ENCODE measurements at places on chromosomes 6 and 20.

GRCh38 chr6:149035766-149036165 lies 281.7 kb upstream of the TAB2 start:
- DNase-seq = no peak

- no peak for DNase-seq
These were observed 839 bp upstream of the HRH3 start for GRCh38 chr20:62220666-62221568.

DNA sequence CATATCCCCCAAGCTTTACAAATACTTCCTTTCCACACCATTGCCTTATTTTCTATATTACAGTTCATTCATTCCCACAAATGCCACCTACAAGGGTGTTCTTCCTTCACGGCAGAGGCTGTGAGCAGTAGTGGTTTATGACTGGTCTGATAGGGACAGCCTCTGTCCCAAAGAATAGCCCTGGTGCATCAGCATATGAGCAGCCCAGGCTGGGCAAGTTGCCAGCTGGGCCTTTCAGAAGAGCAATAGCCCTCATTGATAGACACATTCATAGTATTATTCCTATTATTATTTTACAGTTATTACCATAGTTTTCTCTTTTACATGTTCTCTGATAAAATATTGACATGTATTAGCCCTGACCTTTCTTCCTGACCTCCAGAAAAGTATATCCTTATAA lies 149.9 kb downstream of the MMS22L start:
- DNase-seq = no peak

DNA sequence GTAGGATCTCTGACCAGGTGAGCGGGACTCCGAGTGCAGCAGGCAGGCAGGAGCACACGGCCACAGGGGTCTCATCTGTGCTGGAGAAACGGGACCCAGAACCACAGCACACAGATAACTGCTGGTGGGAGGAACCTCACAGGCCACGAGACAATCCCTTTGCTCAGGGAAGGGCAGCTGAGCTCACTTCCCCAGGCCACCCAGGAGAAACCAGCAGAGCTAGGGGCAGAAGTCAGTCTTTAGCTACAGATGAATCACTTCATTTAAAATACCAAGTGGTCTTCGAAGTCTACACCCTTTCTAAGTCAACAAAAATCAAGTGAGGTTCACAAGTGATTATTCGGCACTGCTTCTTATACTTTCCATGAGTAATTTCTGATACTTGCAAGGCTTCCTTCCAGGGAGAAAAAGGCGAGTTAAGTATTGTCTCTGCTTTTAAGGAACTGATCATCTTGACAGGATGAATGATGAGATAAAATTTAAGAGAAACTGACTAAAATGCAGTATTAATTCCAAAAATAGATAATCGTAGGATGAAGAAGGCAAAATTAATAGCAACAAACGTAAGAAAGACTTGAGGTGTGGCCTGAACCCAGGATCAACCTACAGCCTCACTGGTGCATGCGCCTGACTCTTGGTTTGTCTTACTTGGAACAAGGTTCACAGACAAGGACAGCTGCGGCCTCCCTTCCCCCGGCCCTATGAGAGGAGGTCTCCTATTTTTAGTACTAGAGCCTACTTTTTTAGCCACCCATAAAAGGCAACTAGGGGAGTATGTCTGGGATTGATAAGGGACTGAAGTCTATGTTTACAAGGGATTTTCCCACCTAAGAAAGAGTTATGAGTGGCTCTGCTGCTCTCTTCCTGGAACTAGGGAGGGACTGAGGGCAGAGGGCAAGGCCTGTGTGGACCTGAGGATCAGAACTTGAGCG lies 233.6 kb downstream of the TTLL2 start:
- no peak for DNase-seq

DNA sequence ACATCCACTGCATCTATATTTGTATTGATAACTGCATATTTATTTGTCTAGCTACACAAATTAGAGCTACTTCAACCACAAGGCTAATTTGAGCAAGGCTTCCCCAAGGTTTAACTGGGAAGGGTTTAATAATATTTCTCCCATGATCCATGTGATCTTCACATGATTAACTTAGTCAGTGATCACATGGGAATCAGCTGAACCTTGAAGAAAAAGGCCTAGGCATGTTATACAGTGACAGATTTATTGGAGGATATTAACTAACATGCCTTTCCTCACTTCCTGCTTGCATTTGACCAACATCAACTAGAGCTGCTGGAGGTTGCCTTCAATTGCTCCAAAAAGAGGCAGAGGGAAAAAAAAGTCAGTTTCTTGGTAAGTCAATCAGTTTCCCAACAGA lies 417.0 kb downstream of the HAO1 start:
- no peak for DNase-seq

- no peak for DNase-seq
These were observed 949 bp upstream of the ATXN1 start for GRCh38 chr6:16762268-16762549.

DNA sequence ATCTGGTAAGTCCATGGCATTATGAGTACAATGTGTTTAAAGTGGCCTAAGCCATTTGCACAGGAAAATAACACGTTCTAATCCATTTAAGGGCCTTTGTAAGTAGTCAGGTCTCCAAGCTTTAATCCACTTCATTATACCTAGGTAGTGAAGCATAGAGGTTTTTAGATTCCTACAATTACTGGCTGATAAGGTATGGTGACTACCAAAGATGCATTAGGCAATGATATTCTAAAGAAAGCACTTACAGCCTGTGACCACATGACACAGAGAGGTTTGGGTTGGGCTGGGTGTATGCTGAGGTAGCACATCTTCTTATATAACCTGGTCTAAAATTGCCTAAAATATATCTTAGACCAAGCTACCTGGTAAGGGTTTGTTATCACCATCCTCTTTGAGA lies 504.4 kb downstream of the TFAP2B start:
- no peak for DNase-seq

DNA sequence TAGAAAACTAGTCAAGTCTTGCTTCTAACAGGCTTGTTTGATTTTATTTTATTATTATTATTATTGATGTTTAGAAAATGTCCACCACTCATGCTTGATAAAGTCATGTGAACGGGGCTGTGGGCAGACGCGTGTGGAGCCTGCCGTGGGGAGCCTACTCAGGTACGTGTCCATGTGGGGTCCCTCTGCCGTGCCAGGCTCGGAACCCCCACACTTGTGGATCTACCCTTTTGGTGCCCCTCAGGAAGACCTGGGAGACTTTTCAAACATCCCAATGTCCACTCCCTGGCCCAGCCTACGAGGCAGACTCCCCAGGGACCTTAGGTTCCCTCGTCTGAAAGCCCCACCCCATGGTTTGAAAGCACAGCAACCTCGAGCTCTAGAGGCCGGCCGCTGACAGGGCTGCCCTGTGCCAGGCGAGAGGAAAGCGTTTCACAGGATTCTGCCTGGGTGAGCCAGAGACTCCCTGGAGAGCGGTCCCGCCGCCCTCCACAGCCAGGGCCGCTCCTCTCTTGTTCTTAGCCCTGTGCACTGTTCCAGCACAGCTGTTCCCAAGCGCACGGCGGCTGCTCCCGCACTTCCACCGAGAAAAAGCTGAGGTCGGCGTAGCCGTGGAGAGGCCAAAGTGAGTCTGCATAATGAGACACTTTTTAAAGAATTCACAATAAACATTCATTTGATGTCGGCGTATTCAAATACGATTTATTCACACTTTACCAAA lies 249.7 kb downstream of the TTLL2 start:
- DNase-seq = no peak

DNA sequence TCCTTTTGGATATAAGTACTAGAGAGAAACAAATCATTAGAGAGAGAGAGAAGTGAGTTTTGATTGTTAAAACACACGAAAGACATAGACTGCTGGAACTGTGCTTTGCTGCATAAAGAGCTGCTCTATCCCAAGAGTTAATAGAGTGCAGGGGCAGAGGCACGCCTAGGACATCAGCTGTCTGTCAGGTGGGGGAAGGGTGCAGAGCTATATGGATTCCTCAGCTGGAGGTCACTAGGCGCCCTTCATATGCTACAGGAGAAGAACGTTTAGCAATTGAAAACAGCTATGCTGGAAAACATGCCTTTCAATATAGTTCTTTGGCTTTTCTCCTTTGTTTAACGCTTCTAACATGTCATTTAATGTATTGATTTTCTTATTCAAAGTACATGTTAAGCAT lies 169.0 kb upstream of the MCHR2 start:
- no peak for DNase-seq

DNA sequence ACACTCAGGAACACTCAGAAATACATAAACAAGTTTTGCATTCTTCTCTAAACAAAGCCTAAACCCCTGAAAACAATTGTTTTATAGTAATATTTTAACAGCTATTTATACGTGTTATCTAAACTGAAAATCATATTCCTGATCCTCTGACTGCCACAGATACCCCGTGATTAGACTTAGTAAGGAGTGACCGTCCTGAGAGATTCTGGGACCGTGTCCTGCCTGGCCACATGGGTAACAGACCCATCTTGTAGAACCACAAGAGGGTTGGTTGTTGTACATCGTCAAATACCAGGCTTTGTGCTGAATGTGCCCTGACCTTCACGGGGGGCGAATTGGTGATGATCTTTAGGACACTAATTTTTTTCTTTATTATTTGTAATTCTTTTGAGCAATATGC lies 214.4 kb downstream of the TMEM242 start:
- no peak for DNase-seq

DNA sequence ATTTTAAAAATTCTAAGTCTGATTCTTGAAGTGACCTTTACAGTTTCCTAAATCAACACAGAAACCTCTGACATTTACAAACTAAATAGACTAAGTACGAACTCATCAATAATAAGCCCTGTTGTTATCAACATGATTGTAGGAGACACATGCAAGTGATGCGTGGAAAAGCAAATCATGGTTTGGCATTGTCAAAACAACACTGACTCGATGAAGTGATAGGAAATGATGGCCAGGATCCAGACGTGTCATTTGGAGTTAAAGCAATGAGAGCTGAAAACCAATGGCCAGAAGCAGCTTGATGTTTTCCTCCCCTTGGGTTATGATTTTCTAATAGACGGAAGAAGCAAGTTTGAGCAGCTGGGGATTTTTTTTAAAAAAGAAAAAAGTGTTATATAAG lies 117.4 kb upstream of the FAM184A start:
- DNase-seq = no peak

DNA sequence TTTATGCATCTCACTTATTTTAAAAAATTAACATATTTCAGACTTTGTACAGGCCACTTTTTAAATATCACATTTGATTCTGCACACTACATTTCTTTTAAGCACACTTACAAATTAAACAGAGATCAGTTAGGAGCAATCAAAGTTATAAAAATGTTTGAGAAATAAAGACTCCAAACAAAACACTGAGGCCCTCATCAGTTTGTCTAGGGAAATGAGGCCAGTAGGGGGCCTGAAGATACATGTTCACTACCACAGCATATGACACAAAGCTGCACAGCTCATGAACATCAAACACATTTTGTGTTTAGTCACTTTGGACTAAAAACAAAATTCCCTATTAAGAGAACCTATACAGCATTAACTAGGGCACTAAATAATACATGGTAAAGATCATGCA lies 180.5 kb downstream of the PDE7B start:
- DNase-seq = no peak

DNA sequence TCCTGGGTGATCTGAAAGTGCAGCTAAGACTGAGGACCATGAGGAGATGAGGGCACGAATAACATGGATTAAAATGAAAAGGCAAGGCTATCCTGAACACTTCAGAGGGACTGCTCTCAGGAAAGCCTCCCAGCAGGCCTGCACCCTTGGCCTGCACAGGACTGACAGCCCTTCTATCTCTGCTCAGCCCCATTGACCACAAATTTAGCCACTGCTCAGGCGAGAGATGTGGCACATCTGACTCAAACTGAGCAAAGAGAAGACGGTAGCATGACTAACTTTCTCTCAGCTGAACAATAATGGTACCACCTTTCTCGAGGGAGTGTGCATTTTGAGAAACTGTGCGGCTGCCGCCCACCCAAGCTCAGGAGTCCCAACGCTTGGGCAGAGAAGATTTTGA lies 257.5 kb downstream of the ADGB start:
- no peak for DNase-seq

- no peak for DNase-seq
These were observed 47.7 kb upstream of the TMEM244 start for GRCh38 chr6:129908858-129909257.

DNA sequence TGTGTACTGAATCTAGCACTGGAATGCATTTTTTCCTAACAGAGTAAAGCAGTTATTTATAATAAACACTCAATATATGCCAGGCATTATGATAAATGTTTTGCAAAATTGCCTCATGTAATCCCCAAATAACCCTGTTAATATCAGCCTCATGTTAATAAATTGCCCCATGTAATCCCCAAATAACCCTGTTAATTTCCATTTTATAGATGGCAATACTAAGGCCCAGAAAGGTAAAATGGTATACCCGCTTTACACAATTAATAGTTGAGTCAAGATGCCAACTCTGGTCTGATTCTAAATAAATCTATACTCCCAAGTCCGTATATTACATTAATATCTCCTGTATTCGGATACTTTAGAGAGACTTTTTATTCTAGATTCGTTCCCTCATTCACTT lies 6.3 kb downstream of the MYB start:
- DNase-seq = no peak

DNA sequence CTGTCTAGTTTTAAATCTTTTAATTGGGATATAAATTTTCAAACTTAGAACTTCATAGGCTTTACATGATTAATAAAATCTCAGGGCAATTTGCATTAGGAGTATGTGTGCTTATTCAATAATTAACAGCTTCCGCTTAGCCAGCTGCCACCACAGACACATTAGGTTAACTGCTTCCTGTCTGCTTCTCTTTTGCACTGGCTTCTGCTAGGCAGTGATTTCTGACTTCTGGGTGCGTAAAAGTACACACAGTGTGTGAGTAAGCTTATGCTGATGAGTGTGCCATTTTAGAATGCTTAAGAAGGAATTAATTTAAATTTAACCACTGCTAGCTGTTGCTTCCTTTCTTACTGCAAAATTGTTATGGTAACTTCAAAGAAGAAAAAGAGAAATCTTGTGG lies 73.9 kb downstream of the F13A1 start:
- DNase-seq = peak; percentile 22

All from T-helper 2 cell (primary cell).